SHP77 (cell line): ENCODE measurements at places on chromosomes 12 and 14.
A peak's percentile ranks its signal among the peaks of the same experiment; 100 is the strongest.

GRCh38 chr12:100554608-100555077 is 18.8 kb upstream of the GAS2L3 start:
- peak; percentile 58 for DNase-seq

- no peak for DNase-seq
Observed at GRCh38 chr14:104937161-104937560, 12.5 kb downstream of the PLD4 start.

DNA sequence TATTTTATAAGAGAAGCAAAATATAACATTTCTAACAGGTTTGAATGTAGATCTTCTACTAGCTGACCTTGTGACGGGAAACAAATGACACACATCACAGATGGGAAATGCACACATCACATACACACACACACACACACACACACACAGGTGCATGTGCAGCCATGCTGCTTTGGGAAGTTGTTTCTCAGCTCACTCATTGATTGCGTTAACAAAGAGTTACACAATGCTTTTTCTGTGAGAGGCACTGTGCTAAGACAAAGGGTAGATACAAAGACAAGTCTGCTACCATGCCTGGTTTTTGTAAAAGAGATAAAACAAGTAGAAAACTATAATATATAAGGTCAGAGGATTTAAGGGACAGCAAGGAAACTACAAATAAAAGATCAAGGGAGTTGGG is 1.3 kb upstream of the NR1H4 start:
- no peak for DNase-seq

- DNase-seq: no peak
Observed at GRCh38 chr12:73057428-73057827, 785.3 kb downstream of the TRHDE start.

- no peak for DNase-seq
Observed at GRCh38 chr12:80217011-80217535, 117.7 kb downstream of the OTOGL start.

DNA sequence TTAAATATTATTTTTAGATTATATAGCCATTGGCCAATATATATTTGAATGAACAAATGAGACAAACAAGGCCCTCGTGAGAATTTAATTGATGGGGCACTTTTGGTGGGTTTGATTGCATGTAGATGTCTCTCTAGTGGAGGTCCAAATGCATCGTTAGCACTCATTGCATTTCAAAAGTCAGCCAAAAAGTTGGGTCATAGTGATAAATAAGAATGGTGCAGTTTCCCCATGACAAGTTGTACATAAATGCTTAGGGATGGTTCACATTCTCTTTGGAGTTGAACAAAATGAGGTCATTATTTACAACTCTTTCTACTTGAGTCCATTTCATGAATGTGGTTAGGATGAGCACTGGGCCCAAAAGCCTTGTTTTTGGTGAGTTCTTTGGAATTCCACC is 1.0 kb downstream of the BEST3 start:
- peak; percentile 2 for DNase-seq

DNA sequence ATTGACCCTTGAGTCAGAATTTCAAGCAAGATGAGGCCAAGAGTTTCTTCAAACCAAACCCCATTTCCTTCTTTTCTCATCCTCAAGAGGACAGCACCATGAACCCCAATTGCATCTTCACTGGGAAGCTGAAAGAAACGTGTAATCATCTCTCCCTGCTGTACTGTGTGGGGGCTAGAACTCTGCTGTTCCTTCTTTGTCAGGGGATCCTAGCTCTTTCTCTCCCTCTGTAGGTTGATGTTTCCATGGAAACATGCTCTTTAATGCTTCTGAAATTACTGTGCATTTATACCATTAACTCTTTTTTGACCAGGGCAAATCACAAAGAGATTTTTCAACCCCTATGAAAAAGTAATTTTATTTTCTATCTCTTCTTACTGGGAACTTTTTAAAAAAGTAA is 295.1 kb downstream of the GRIN2B start:
- no peak for DNase-seq

DNA sequence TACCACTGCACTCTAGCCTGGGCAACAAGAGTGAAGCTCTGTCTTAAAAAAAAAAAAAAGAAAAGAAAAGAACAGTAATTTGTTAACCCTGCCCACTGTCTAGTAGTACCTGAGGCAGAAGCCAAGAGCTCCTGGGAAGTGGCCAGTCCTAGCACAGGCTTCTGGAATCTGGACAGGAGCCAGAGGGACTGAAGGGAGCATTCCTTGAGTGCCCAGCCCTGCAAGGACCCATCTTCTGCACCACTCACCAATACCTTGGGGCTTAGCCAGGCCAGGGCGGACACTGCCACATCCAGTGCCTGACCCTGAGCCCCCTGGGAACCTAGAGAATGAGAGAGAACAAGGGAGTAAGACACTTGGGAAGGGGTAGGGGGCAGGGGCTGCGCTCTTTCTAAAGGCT is 33.7 kb downstream of the PARP2 start:
- DNase-seq: no peak

DNA sequence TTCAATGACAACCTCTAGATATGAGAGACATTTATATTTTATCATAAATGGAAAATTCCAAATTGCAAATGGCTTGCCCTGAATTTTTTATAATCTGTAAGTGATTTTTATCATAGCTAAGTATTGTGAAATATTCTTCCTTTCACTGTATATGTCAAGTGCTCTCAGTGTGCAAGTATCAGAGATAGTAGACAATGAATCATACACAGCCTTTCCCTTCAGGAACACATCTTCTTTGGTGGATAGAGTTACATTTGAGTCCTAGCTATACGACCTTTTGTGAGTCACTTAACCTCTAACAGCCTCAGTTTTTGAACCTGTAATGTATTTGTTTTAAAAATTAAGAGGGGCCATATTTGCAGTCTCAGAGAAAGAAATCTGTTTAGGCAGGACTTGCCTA is 350.7 kb upstream of the SEL1L start:
- no peak for DNase-seq

DNA sequence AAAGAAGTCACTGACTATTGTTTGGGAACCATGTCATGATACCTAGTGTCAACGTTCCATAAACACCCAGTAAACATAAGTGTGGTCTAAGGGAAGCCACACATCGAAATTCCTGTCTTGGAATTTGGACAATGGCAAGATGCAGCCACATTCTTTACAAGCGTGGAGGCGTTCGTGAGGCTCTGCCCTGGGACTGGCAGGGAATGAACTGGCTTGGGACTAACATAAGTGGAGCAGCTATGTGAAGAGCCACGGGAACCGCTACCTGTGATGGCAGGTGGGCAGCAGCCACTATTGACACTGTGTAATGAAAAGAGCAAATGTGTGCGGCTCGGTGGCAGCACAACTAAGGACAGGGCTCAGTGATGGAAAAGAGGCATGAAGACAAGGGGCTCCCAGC is 10.0 kb upstream of the NRIP2 start:
- no peak for DNase-seq

DNA sequence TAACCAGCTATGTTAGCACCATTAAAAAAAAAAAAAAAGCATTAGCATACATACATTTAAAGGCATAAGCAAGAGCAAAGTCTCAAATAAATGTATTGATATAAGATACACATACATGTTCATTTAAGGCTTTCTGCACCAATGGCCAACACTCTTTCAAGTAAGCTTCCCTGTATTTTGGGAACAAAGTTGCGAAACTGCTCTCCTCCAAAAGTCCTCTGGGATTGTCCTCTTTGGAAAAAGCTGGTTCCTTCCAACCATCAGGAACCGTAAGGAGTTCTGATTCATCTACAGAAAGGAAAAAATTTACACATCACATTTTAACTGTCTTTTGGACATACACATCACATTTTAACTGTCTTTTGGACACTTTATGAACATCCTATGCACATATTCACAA is 3.2 kb downstream of the KRR1 start:
- DNase-seq: no peak

GRCh38 chr12:127239781-127240180 is 1027.2 kb upstream of the TMEM132C start:
- DNase-seq: no peak

- no peak for DNase-seq
Observed at GRCh38 chr12:51265024-51265423, 5.2 kb downstream of the SMAGP start.

DNA sequence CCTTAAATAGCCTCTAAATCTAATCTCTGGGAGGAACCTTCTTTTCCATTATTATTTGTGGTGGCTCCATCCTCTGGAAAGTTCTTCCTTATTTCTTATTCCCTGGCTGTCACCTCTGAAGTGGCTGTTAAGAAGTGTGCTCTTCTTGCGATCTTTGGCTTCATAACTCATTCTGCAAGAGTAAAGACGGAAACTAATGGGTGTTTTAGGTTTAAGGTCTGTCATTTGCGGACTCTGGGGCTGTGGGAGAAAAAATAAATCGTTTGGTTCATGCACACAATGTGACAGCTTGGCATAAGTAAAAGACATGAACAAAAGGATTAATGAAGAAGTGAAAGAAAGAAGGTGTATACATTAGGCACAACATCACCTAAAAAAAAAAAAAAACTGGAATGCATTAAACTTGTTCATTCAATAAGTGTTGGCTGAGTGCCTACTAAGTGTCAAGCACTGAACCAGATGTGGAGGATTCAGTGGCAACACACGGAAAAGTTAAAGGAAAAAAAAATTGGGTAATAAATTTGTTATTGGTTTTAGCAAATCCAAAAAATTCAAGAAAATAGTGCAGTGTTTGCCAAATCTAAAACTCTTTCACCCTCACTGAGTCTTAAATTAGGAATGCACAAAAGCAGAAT is 99.5 kb downstream of the ERGIC2 start:
- DNase-seq: no peak

DNA sequence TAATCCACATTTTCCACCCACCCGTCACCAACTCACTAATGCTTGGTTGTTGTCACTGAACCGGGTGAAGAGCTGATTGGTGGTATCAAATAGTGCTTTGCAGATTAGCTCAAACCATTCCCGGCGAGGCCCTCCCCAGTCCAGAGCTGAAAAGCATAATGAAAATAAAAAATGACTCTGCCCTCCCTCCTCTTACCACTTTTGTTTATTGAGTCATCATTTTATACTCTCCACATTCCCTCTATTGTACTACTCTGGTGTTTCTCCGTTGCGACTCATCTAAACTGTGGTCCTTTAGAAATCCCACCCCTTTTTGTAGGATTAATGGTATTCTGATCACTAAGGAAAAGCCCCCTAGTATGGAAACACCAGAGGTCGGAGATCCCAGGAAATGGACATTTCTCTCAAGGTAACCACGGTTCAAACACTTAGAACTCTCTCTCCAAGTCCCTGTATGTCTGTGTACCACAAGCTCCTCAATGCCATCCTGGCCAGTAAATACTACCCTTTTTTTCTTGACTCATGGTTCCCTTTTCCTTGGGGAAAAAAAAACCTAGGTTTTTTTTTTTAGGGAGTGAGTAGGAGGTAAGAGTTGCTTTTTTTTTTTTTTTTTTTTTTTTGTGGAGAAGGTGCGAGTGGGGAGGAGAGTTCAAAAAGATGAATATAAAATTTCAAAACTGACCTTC is 42.0 kb downstream of the AREL1 start:
- no peak for DNase-seq

- DNase-seq: peak; percentile 36
Observed at GRCh38 chr12:109680264-109681005, 33.2 kb upstream of the FAM222A start.

DNA sequence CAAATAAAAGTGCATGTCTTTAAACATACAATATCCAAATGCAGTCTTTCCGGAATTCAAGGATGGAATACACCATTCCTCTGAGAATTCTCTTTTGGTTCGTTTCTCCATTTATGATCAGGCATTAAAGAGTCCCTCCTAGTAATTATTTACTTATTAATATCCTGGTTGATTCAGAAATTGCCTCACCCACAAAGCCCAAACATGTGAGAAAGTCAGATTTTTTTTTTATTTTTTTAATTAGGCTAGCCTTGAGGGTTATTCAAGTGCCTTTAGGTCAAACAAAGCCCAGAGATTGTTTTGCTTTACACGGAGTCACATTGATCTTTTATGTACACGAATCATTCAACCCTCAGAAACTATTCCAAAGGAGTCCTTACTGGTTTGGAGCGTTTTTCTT is 6.4 kb upstream of the TSPAN8 start:
- DNase-seq: no peak

DNA sequence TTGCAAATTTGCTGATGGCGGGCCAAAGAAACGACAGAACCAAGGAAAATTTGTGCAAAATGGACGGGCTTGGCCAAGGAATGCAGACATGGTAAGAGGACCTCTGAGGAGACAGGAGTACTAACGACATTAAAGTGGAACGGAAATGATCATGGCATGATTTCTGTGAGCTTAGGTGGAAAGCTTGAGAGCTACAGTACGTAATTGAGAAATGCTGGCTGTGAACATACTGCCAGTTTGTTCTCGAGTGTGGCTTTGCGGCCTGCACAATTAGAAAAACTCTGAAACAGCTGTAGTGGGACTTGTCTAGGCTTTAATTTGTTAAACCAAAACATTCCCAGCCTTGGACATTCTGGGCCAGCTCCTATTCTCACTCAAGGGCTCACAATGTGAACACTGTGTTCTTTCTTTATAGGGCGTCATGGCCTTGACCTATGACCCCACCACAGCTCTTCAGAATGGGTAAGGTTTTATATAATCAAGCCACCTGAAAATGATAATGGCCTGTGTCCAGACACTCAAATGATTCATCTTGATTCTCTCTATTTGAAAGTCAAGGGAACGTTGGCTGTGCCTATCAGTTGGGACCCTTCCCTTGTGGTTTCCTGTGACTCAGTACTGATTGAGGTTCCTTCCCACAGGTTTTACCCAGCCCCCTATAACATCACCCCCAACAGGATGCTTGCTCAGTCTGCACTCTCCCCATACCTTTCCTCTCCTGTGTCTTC is 48.5 kb downstream of the BAZ2A start:
- DNase-seq: no peak

DNA sequence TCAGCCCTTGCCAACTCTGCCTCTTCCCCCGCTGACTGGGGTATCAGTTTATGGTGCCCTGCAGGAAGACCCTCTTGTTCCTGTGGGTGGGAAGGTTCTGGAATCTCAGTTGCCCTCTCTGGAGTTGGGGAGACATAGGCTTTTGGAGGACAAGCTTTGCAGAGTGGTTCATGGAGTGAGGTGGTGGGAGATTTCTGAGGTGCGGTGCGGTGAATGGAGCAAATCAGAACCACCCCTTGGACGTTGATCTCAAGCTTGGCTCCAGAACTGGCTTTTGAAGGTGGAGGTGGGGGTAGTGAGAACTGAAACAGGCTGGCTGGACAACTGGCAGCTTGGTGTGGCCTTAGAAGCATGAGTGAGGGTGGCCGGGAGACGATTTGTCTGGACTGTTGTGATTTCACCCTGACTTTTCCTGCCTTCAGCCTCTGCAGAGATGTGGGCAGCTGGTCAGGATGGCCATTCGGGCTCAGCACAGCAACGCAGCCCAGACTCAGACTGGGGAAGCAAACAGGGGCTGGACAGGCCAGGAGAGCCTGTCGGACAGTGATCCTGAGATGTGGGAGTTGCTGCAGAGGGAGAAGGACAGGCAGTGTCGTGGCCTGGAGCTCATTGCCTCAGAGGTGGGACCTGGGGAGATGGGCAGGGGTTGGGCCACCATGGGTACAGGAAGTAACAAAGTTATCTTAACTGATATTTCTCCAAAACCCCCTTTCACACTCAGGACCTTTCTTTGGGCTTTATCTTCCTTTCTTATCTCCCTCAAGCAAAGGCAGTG is 1.1 kb downstream of the SHMT2 start:
- DNase-seq: no peak
